Ascending aorta (tissue), 2 donors: ENCODE measurements at places on chromosomes 4 and X.

DNA sequence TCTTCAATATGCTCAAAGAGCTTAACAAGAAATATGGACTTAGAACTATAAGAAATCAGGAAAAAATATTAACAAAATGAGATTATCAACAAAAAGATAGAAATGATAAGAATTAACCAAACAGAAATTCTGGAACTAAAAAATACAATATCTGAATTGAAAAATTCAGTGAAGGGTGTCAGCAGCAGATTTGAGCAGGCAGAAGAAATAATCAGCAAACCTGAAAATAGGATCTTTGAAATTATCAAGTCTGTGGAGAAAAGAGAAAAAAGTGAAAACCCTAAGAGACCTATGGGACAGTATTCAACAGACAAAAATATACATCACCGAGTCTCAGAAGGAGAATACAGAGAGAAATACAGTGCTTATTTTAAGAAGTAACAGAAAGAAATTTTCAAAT lies 877.8 kb upstream of the AGA start:
- no peak for DNase-seq

- no peak for DNase-seq
These were observed 57.6 kb upstream of the FAT1 start for GRCh38 chr4:186781032-186781917.

GRCh38 chr4:162356181-162356580 lies 192.4 kb upstream of the FSTL5 start:
- no peak for DNase-seq

GRCh38 chr4:98662626-98663225 lies 4.3 kb upstream of the TSPAN5 start:
- no peak for DNase-seq

- DNase-seq: no peak
These were observed 25.5 kb upstream of the GPAT3 start for GRCh38 chr4:83510442-83510841.

GRCh38 chrX:112113460-112113859 lies 30.9 kb upstream of the TRPC5 start:
- no peak for DNase-seq

- no peak for DNase-seq
These were observed 6.0 kb downstream of the EREG start for GRCh38 chr4:74370912-74371311.

DNA sequence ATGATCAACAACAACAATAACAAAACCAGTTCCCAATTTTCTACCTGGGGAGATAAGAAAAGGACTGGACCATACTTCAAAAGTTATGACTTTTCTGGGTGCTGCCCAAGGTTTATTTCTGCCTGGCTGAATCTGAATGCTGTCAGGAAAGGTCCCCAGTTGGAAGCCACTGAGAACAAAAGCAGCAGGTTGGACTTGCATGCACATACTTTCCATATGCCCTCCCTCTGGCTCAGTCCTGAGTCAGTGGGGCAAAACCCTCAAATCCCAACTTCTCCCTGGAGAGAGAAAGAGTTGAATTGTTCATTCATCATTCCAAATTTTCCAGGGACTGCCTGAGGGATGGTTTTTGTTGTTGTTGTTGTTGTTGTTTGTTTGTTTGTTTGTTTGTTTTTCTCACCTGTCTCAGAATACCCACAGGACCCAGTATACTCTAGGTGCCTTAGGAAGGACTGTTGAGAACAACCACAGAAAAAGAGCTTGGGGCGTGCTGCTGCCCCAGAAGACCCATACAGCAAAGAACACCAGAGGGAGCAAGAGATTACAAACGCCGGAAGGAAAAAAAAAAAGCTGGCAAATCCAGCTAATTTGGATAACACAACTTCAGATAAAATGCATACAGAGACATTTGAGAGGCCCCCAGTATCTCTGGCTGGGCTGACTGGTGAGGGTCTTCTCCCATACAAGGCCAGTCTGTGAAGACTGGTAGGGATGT lies 138.9 kb upstream of the INPP4B start:
- DNase-seq: no peak

GRCh38 chrX:81082649-81083048 lies 119.1 kb downstream of the HMGN5 start:
- no peak for DNase-seq

- DNase-seq: no peak
These were observed 387.5 kb downstream of the PDGFC start for GRCh38 chr4:156584100-156584499.

GRCh38 chr4:30727409-30727808 lies 7.2 kb downstream of the PCDH7 start:
- DNase-seq: no peak

GRCh38 chrX:109831326-109831985 lies 98.4 kb upstream of the ACSL4 start:
- DNase-seq: no peak

DNA sequence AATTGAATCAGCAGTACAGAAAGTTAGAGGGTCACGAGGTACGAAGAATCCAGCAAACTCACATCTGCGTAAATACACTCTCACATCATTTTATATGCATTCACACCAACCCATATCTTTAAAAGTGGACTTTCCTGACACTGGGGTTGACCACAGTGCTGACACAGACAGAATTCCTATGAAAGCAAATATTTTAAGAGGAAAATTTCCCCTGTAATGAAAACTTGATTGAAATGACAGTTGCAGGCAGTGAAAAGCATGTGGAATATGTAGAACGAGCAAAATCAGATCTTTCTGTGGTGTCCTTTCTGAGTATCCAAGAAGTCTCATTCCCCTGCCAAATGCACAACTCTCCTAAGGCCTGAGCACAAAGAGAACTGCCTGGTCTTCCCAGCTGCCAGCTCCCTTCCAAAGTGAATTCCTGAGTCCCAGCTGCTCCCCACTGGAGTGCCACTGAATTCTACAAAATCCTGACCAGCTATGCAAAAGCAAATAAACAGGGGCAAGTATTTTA lies 50.5 kb upstream of the FAM9C start:
- DNase-seq: no peak

DNA sequence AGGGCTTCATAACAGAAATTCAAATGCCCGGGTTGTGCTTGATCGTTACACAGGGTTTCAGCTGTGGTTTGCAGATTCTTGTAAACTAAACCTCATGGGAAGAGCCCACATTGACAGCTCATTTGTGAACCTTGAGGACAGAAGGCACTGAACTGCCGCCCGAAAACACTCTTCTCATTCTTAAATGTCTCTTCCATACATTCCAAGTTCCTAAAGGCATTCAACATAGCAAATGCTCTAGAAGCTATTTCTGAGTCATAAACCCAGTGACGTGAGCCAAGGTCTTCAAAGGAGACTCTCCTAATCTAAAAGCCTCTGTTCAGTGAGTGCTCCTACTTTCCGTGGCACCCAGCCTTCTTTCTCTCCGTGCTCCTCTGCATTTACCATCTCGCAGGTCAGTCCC lies 737.8 kb upstream of the FRG1 start:
- DNase-seq: no peak

DNA sequence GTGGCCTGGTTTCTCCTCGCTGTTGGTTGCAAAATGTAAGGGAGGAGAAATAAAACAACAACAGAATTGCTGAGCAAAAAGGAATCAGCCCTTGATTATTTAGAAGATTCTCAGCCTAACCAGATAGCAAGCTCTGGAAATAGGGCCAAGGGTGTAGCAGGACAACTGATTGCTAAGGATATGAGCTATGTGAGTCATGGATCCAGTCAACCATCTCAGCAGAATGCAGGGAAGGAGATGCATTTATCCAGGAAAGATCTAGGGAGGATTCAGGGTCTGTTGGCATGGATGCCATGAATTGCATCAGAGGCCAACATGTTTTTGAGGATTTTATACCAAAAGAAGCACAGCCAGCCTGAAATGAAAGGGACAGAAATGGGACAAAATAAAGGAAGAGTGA lies 2.2 kb upstream of the XAGE3 start:
- no peak for DNase-seq

DNA sequence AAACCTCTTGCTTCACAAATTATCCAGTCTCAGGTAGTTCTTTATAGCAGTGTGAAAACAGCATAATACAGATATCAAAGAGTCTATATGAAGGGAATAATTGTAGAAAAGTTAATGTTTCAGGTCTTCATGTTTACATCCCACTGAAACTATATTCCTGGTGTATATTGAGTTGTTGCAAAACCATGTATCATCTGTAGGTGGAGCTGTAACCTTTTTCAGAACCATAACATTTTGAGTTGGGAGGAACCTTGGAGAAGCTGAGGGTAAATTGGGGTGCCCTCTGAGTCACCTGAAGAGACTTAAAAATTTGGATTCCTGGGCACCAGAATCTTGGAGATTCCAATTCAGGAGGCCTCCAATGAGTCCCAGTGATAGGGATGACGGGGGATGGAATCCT lies 51.9 kb upstream of the TAPT1 start:
- no peak for DNase-seq

GRCh38 chrX:124415115-124415800 lies 68.9 kb downstream of the SH2D1A start:
- DNase-seq: no peak

- DNase-seq: no peak
These were observed 130.0 kb downstream of the RBM46 start for GRCh38 chr4:154911097-154911496.
